ENCODE measurements at places on chromosomes 12 and 14. TPM values are rescaled to one million over a fixed set of nuclear protein-coding genes. Genes with fewer than 3 reads are reported as not detected.

Gene CCDC175
- polyA plus RNA-seq, result not detected

Gene KRT82
- not detected for polyA plus RNA-seq

Gene MGP
- 32.7 TPM for polyA plus RNA-seq

Gene STON2
- 8.5 TPM for polyA plus RNA-seq

Gene KLRC2
- polyA plus RNA-seq, result 0.24 TPM

Gene FLRT2
- 0.98 TPM for polyA plus RNA-seq

Gene MFAP5
- polyA plus RNA-seq, result 3.5 TPM

Gene CACNA1C
- polyA plus RNA-seq, result 2.5 TPM

Gene ASPG
- 86.4 TPM for polyA plus RNA-seq

Gene NKX2-8
- 2.0 TPM for polyA plus RNA-seq

Gene AQP2
- not detected for polyA plus RNA-seq

Gene KRT73
- polyA plus RNA-seq, result not detected

Gene KIF5A
- 0.12 TPM for polyA plus RNA-seq

Gene GLI1
- polyA plus RNA-seq, result 0.28 TPM

Gene CBLN3
- 0.86 TPM for polyA plus RNA-seq

Gene STRN3
- 9.5 TPM for polyA plus RNA-seq

Gene RDH16
- polyA plus RNA-seq, result 0.69 TPM

Gene MMP19
- polyA plus RNA-seq, result 0.76 TPM

Gene MANSC4
- polyA plus RNA-seq, result not detected
